Right lung (tissue), 10 donors: ENCODE measurements at places on chromosomes 6 and 20. TPM values are rescaled to one million over a fixed set of nuclear protein-coding genes. Genes with fewer than 3 reads are reported as not detected.

- no peak for DNase-seq
Measured at GRCh38 chr6:7769702-7770101, 43.8 kb downstream of the BMP6 start.

GRCh38 chr20:51637241-51637640, 94.7 kb upstream of the NFATC2 start:
- no peak for DNase-seq

- DNase-seq = no peak
Measured at GRCh38 chr6:90103056-90103800, 193.4 kb downstream of the BACH2 start.

GRCh38 chr6:83920017-83920416, 60.5 kb downstream of the CYB5R4 start:
- DNase-seq = no peak

Gene NHLRC1
- polyA plus RNA-seq = 2.1 TPM

GRCh38 chr6:1515280-1515679, 94.4 kb upstream of the FOXC1 start:
- DNase-seq = no peak

Gene LY6G6D
- polyA plus RNA-seq = not detected

Gene MICB
- 1.8 TPM for polyA plus RNA-seq

Gene CRIP3
- polyA plus RNA-seq = 6.2 TPM

Gene PAK5
- polyA plus RNA-seq = 0.23 TPM

Gene RUNX2
- 1.8 TPM for polyA plus RNA-seq

Gene C6orf58
- 2.0 TPM for polyA plus RNA-seq

DNA sequence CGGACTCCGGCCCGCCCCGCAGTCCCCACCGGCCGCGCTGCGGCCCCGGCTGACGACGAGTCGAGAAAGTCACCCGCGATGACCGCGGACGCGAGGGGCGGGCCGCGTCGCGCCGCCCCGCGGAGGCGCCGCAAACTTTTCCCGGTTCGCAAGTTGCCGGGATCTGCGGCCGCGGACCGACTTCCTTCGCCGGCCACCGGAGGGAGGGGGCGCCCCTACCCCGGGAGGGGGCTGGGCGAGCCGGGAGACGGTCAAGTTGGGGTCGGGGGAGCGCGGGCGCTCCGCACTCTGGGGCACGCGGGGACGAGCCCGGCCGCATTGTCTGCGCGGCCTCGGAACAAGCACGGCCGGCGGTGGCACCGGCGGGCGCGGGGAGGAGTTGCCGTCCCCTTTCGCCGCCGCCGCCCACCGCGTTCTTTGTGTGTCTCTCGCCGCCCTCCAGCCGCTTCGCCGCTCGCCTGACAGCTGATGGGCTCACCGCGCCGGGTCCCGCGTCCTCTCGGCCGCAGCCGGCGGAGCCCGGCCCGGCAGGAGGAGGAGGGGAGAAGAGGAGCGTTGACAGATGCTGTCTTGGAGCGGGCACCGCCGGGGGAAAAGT, 131.6 kb downstream of the OGFRL1 start:
- peak; percentile 57 for DNase-seq

DNA sequence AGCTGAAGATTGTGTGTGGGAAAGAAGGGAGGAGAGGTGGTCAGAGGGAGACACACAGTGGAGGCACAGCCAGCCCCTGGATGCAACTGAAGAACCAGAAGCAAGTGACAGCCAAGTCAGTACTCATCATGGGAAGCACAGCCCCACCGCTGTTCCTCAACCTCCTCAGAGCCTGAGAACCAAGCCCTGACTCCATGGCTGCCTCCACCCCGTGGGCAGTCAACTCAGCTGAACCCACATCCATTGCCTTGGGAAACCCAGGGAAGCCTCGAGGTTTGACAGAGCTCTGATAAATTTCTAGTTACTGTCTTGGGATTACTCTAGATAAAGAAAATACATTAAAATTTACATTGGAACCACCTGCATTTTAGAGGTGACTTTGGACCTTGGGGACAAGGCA, 29.6 kb downstream of the ALDH5A1 start:
- no peak for DNase-seq

Gene CLPSL1
- not detected for polyA plus RNA-seq

Gene ZC3H12D
- polyA plus RNA-seq = 0.64 TPM

- DNase-seq = no peak
Measured at GRCh38 chr6:37429352-37429750, 3.7 kb upstream of the CMTR1 start.

Gene CST4
- not detected for polyA plus RNA-seq

- DNase-seq = no peak
Measured at GRCh38 chr6:162124710-162125435, 602.7 kb downstream of the PRKN start.

GRCh38 chr20:61115364-61116065, 136.5 kb upstream of the CDH4 start:
- no peak for DNase-seq
